ENCODE measurements at places on chromosomes 5 and 9. TPM values are rescaled to one million over a fixed set of nuclear protein-coding genes. Genes with fewer than 3 reads are reported as not detected.

The NME5 gene
- not detected for total RNA-seq

The RICTOR gene
- total RNA-seq: 23.1 TPM

The PPWD1 gene
- total RNA-seq: 54.3 TPM

The ENG gene
- total RNA-seq: not detected

The SMIM33 gene
- not detected for total RNA-seq

The DBN1 gene
- 22.0 TPM for total RNA-seq

The HTR4 gene
- not detected for total RNA-seq

The LOX gene
- total RNA-seq: not detected

The ADAMTS19 gene
- not detected for total RNA-seq

The DAPK1 gene
- total RNA-seq: 3.5 TPM

The TMEM215 gene
- total RNA-seq: not detected

The BTNL8 gene
- total RNA-seq: not detected

The PPP3R2 gene
- total RNA-seq: not detected

The WHRN gene
- 2.1 TPM for total RNA-seq

The PCDH12 gene
- not detected for total RNA-seq

The LRRC19 gene
- total RNA-seq: not detected

The ADGRV1 gene
- not detected for total RNA-seq

Measured in OCI-LY7 (cell line).